CD4-positive, alpha-beta T cell (primary cell): ENCODE measurements at places on chromosomes 5 and 9. TPM values are rescaled to one million over a fixed set of nuclear protein-coding genes. Genes with fewer than 3 reads are reported as not detected.

The SPINK6 gene
- not detected for total RNA-seq

The PRUNE2 gene
- not detected for total RNA-seq

GRCh38 chr9:82363682-82364081, 375.1 kb downstream of the SPATA31D1 start:
- no peaks in the 10 kb centered on the region for H3K4me1 ChIP-seq
- no peak overlapping the region for H3K4me3 ChIP-seq
- H3K27me3 ChIP-seq: no peaks in the 10 kb centered on the region
- H3K27ac ChIP-seq: no peak overlapping the region
- no peaks in the 10 kb centered on the region for H3K36me3 ChIP-seq
- DNase-seq: no peak

- H3K27me3 ChIP-seq: no peaks in the 10 kb centered on the region
- no peak overlapping the region for H3K4me3 ChIP-seq
- no peak overlapping the region for H3K27ac ChIP-seq
- no peak for DNase-seq
These were observed 626.3 kb upstream of the CCNG1 start for GRCh38 chr5:162811071-162811470.

- peaks cover 13% of the 10 kb centered on the region for H3K36me3 ChIP-seq
- H3K27ac ChIP-seq: peak overlapping the region; percentile 59
- H3K27me3 ChIP-seq: no peaks in the 10 kb centered on the region
- H3K4me3 ChIP-seq: no peak overlapping the region
- peaks cover 22% of the 10 kb centered on the region for H3K4me1 ChIP-seq
- no peak for DNase-seq
These were observed 98.7 kb downstream of the RAPGEF6 start for GRCh38 chr5:131536211-131536826.

GRCh38 chr9:3682186-3682585, 156.4 kb upstream of the RFX3 start:
- H3K27me3 ChIP-seq: no peaks in the 10 kb centered on the region
- H3K27ac ChIP-seq: no peak overlapping the region
- H3K4me1 ChIP-seq: no peaks in the 10 kb centered on the region

DNA sequence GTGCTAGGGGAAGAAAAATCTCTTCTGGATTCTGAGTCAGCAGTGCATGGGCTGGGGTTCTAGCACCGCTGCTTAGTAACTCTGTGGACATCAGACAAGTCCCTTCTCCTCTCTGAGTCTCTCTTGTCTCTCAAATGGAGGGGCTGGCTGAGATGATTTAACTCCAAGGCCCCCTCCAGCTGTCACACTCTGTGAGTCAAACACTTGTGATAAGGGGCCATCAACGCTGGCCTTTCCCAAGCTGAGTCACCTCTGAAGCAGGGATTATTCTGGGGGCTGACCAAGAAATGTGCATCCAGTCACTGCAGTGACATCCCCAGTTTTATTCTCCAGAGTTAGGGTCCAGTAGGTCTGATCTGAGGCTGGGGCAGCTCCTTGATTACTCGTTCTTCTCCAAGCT, 110.4 kb upstream of the ZNF462 start:
- H3K27me3 ChIP-seq: no peaks in the 10 kb centered on the region
- no peak for DNase-seq
- H3K36me3 ChIP-seq: no peaks in the 10 kb centered on the region
- H3K27ac ChIP-seq: no peak overlapping the region

DNA sequence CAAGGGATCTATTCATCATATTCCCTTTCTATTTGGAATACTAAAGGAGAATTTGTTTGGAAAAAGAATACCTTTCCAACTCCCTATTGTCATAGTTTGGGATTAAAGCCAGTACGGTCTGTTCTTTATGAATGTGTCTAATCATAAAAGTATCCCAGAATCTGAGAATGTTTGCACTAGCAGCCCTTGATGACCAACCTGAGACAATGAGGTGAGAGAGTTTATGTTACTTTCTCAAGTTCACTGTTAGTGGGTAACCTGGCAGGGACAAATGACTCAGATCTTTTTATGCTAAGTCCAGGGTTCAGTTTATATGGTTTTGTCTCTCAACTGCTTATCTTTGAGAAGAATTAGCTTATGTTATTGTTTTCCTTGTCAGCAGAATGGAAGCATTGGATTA, 25.3 kb upstream of the TLR4 start:
- H3K36me3 ChIP-seq: no peaks in the 10 kb centered on the region
- no peak overlapping the region for H3K4me3 ChIP-seq
- no peak for DNase-seq
- no peak overlapping the region for H3K27ac ChIP-seq
- H3K4me1 ChIP-seq: no peaks in the 10 kb centered on the region
